CD4-positive, alpha-beta T cell treated with Interleukin-10 for 1 hour (primary cell): ENCODE measurements at places on chromosomes 16 and 17.

GRCh38 chr17:55402374-55402773 lies 19.3 kb downstream of the MMD start:
- DNase-seq = no peak

DNA sequence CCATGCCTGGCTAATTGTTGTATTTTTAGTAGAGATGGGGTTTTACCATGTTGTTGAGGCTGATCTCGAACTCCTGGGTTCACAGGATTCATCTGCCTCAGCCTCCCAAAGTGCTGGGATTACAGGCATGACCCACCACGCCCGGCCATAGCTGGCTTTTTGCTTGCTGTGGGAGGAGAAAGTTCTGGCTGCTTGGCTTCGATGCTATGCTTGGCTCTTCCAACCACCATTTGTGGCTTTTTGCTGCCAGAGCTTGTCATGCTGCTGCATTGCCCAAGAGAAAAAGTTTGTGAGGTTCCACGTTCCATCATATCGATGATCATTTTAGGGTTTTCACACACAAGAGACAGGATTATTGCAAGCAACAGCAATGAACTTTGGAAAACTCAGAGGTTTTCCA lies 16.2 kb downstream of the BMERB1 start:
- no peak for DNase-seq

GRCh38 chr17:69858460-69858859 lies 216.6 kb upstream of the KCNJ16 start:
- DNase-seq = no peak

- DNase-seq = peak; percentile 87
Measured at GRCh38 chr16:67666559-67667452, at the start of the genes C16orf86 and ENKD1. Gene C16orf86, plus strand, starts transcription at chr16:67666814. Its CDS starts 157 bp downstream, at chr16:67666971. Gene ENKD1, minus strand, starts transcription at chr16:67666750. Its CDS starts 308 bp downstream, at chr16:67666442.

DNA sequence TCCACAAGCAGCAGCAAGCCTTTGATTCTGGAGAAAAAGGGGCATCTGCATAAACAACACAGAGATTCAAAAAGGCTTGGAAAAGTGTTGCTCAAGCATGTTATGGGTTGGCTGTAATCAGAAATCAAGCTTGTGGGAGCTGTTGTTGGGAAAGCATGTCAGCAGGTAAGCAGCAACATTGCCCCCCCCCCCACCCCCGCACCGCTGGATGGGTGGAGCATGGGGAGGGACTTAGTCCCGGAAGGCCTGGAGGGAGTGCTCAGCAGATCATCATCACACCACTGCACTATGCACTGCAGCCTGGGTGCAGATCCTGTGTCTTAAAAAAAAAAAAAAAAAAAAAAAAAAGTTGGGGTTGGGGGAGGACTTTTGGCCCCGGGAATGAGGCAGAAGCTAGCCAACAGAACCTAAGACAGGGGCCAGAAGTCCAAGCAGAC lies 16.8 kb upstream of the AKAP1 start:
- DNase-seq = no peak

- DNase-seq = no peak
Measured at GRCh38 chr17:56838687-56839086, 4.7 kb downstream of the DGKE start.

DNA sequence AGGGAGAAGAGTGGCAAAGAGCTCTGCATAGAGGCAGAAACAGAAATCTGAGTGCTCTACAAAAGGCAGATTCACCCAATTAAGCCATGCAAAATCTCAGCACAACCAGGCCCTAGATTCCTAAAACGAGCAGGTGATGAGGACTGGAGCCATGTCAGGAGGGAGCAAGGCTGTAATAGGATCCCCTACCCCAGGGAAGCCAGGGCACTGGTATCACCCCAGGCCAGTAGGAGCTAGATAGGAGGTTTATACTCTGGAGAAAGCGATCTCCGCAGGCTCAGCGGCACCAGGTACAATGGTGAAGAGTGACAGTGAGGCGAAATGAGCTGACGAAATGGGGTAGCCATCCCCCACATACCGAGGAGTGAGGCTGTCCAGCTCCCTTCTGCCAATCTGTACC lies 171.5 kb downstream of the PARN start:
- no peak for DNase-seq

GRCh38 chr17:28960256-28961061 lies 9.1 kb upstream of the PHF12 start:
- DNase-seq = no peak

- DNase-seq = no peak
Measured at GRCh38 chr17:78986649-78987328, 7.1 kb upstream of the LGALS3BP start.

DNA sequence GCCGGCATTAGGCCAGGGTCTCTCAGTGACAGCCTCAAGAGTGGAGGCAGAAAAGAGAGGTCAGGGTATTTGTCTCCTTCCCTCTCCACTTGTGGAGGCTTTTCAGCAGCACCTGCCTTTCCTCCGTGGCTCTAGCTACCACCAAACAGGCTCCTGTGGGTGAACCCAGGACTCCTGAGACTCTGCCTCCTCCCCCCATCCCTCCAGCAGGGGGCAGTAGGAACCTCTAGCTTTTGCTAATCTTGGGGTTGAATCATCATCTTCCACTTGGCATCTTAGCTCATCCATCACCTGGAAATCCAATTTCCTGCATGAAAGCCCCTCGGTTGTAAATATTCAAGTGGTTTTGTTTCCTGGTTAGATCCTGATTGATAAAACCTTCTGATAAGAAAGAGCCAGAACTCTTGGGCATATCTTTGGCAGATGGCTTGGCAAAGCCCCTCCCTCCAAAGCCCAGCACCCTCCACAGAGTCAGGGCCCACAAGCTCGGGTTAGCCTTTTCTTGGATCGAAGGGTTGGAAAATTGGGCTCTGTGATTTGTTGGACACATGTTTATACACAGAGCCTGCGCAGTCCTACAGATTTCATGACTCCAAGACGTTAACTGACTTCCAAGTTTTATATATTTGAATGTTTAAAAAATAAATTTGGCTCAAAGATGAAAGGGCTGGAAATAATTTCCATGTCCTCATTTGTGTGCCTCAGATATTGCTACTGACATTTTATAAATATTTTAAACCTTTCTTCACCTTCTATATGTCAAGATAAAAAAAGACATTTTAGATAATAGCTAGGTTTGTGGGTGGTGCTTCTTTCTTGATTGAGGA lies 322.1 kb downstream of the MAP2K4 start:
- DNase-seq = no peak
